Activated CD4-positive, alpha-beta memory T cell treated with anti-CD3 and anti-CD28 coated beads, Interleukin-2, amount 10 ng/mL, durations not matched to agents 7 days and 5 days (primary cell): ENCODE measurements at places on chromosomes 12 and 14. TPM values are rescaled to one million over a fixed set of nuclear protein-coding genes. Genes with fewer than 3 reads are reported as not detected.

GRCh38 chr12:80979251-80979650 lies 41.5 kb upstream of the LIN7A start:
- H3K27me3 ChIP-seq = no peaks in the 10 kb centered on the region
- no peaks in the 10 kb centered on the region for H3K4me1 ChIP-seq
- DNase-seq = no peak
- no peaks in the 10 kb centered on the region for H3K36me3 ChIP-seq
- no peak overlapping the region for H3K27ac ChIP-seq

DNA sequence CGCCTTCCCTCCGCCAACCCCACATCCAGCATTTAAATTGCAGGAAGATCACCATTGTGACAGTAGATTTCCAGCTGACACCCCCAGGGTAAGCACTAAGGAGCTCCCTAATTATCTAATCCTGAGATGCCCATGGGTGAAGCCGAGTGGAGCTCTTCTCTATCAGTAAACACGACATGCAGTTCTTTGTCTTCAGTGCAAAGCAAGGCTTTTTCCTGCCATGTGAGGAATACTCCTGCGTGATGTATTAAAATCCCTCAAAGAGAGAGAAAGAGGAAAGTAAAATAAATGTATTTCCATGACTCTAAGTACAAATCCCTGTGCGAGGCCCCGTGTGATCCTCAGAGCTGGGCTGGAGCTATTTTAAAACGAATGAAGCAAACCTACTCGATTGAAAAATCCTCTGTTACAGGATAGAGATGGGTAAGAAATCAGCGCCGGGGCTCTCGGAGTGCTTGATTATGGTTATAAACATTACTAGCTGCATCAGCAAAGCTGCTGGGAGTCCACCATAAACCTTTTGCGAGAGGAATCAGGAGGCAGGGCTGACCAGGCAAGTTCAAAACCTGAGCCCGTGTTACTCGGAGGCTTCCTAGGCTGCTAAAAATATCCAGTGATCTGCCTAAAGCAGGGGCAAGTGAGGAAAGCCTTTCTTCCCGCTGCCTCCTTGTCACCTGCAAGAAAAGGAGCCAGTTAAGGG lies 61.5 kb downstream of the MAP1LC3B2 start:
- no peaks in the 10 kb centered on the region for H3K36me3 ChIP-seq
- no peak overlapping the region for H3K27ac ChIP-seq
- DNase-seq = no peak
- no peaks in the 10 kb centered on the region for H3K4me1 ChIP-seq

DNA sequence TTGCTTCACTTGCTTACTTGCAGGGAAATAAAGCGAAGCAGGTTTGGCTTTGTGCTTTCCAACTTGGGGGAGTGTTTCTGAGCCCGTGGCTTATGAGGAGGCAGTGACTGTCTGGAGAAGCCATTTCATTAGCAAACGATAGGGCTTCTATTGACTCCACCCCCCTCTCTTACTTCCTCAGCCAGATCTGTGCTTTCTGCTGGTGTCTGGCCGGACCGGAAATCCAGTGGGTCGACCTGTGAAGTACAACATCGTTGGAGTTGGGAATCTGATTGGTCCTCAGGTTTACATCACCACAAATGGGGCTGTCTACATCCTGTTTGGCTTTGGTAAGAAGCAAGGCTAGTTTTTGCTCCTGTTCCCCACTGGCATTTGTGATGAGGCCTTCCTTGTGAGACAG lies 22.3 kb downstream of the FAM234B start:
- no peak overlapping the region for H3K27ac ChIP-seq
- no peak for DNase-seq
- peaks cover 8% of the 10 kb centered on the region for H3K4me1 ChIP-seq
- no peak overlapping the region for H3K4me3 ChIP-seq

DNA sequence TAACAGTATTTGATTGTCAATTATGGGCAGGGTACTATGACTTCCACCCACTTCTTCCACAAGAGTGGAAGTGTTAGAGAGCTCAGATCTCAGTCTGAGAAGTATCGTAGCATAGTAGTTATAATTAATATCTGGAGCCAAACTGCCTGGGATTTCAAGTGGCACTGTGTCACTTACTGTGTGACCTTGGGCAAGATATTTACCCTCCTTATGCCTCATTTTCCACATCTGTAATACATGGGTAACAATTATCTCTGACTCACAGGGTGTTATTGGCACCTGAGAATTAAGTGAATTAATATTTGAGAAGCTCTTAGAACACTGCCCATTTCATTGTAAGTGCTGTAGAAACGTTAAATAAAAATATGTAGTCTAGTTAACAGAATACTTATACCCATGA lies 11.5 kb downstream of the RAB21 start:
- no peak overlapping the region for H3K4me3 ChIP-seq
- H3K4me1 ChIP-seq = peaks cover 20% of the 10 kb centered on the region
- no peak for DNase-seq
- H3K27me3 ChIP-seq = no peaks in the 10 kb centered on the region
- no peak overlapping the region for H3K27ac ChIP-seq

- H3K4me3 ChIP-seq = no peak overlapping the region
- H3K27ac ChIP-seq = no peak overlapping the region
- H3K27me3 ChIP-seq = no peaks in the 10 kb centered on the region
- H3K36me3 ChIP-seq = peaks cover 77% of the 10 kb centered on the region
- peaks cover 66% of the 10 kb centered on the region for H3K4me1 ChIP-seq
- no peak for DNase-seq
These were observed 31.9 kb downstream of the USP15 start for GRCh38 chr12:62291864-62292760.

DNA sequence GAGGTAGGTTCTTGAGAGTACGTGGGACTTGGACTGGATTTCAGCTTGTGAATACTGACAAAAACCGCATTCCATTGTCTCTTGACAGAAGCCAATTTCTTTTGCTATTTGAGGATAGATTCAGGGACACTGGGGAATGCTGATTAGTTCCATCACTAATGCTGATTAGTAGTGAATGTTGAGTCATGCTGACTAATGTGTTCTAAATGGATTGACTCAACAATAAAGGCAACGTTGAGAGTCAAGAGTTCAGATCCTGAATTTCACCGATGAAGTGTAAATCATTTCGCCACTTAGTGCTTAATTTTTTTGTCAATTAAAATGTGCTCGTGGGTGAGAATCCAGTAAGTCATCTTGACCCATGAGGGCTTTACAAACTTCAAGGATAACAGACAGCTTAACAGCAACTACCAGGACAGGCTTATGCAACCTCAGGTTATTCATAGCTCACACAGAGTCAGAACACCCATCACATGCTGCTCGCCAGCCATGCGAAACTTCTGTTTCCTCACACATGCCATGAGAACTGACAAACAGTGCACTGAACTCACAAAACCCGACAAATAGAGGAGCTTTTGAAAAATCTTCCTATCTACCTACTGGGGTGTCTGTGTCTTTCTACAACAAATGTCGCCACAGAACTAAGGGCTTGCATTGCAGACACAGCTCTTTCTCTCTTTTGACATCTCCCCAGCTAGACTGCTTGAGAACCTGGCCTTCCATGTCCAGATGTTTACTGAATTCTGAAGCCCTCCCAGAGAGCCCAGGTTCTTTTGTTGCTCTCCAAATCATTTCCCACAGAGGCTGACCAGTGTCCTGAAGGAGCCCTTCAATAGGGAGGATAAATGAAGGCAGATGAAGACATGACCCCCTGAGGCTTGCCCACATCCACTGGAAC lies 316.4 kb downstream of the ZFP36L1 start:
- H3K4me3 ChIP-seq = no peak overlapping the region
- no peak for DNase-seq
- no peaks in the 10 kb centered on the region for H3K4me1 ChIP-seq
- no peak overlapping the region for H3K27ac ChIP-seq
- no peaks in the 10 kb centered on the region for H3K36me3 ChIP-seq

Gene TBX3
- total RNA-seq = not detected

DNA sequence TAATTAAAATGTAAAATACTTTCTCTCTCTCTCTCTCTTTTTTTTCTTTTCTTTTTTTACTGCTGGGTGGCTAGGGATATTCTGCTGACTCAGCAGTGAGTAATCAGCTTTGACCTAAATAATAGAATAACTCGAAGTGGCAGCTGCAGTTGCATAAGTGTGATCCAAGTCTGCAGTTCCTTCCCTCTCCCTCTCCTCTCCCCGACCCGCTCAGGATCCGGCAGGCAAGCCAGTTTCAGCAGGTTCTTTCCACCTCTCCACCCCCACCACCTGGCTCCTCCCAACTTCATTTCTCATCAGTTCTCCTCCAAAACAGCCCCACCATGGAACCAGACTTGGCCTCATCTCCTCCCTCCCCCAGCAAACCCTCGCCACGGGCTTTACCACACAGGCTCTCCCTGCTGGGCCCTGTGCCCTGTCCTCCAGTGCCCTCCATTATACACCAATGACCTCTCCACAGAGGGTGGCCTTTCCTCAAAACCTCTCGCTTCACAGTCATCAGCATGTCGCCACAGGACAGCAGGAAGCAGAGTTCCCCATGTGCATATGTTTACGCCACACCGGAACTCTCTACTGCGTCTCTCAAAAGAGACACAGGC lies 22.4 kb downstream of the SLC7A8 start:
- H3K4me3 ChIP-seq = no peak overlapping the region
- H3K27ac ChIP-seq = no peak overlapping the region
- peaks cover 15% of the 10 kb centered on the region for H3K4me1 ChIP-seq
- H3K27me3 ChIP-seq = peaks cover 10% of the 10 kb centered on the region

Gene HEATR5A
- 12.5 TPM for total RNA-seq

Gene CCDC91
- total RNA-seq = 23.1 TPM

- peaks cover 3% of the 10 kb centered on the region for H3K27me3 ChIP-seq
- peaks cover 21% of the 10 kb centered on the region for H3K36me3 ChIP-seq
- no peak overlapping the region for H3K27ac ChIP-seq
- peaks cover 6% of the 10 kb centered on the region for H3K4me1 ChIP-seq
- no peak for DNase-seq
These were observed 36.6 kb downstream of the SUPT16H start for GRCh38 chr14:21347201-21347600.

Gene HOXC6
- not detected for total RNA-seq

GRCh38 chr14:61147381-61147821 lies 133.7 kb downstream of the TMEM30B start:
- no peak for DNase-seq
- H3K4me1 ChIP-seq = no peaks in the 10 kb centered on the region
- H3K4me3 ChIP-seq = no peak overlapping the region
- no peak overlapping the region for H3K27ac ChIP-seq
- H3K36me3 ChIP-seq = peaks cover 22% of the 10 kb centered on the region

DNA sequence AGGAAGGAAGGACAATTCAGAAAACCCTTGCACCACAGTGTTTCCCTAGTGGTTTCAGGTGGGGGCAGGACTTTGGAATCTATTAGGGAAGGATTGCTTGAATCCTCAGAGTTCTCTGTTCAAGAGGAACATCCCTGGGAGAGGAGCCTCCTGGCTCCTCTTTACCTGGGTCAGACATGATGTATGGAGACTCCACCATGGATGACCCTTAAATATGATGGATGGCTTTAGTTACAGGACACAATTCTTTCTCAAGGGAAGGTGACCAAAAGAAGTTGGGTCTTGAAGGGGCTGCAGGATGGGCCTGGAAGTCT lies 396.6 kb downstream of the NRXN3 start:
- no peaks in the 10 kb centered on the region for H3K4me1 ChIP-seq
- no peak overlapping the region for H3K4me3 ChIP-seq
- no peak for DNase-seq
- no peaks in the 10 kb centered on the region for H3K27me3 ChIP-seq

DNA sequence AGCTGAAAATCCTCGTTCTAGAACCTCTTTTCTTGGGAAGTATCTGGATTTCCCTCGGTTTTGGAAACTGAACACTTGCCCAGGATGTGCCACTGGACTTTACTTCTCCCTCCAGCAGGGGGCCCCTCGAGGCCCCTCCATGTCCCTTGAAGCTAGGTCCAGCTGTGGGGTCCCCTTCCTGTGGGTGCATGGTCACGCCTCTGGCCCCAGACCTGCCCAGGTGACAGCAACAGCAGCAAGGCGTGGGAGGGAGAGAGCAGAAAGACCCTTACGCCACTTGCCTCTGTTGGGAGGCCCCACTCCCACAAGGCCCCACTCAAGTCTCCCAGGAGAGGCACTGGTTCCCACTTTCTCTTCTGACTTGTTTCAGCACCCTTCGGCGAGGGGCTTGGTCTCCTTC lies 3.1 kb downstream of the SLC25A29 start:
- no peak for DNase-seq
- peaks cover 19% of the 10 kb centered on the region for H3K27me3 ChIP-seq
- H3K4me3 ChIP-seq = no peak overlapping the region
- peaks cover 12% of the 10 kb centered on the region for H3K4me1 ChIP-seq
